Activated CD4-positive, alpha-beta T cell treated with anti-CD3 and anti-CD28 coated beads for 36 hours (primary cell): ENCODE measurements at places on chromosomes 7 and 10.

- no peak for DNase-seq
These were observed 23.9 kb downstream of the STRIP2 start for GRCh38 chr7:129458171-129458570.

DNA sequence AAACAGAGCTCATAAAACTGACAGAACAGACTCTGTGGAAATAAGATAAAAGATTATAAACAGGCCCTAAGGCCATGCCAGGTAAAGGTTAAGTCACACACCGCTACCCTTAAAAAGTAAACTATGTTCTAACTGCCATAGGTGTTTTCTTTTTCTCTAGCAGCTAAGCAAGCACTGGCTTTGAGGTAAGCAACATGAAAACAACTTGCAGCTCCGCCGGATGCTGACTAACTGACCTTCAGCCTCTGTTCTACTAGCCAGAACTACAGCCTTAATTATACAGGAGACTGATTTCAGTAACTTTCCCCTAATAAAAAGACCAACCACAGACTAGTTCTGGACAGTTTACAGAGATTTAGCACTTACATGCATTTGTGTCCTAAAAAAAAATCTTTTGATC is 708.3 kb downstream of the CCSER2 start:
- no peak for DNase-seq

DNA sequence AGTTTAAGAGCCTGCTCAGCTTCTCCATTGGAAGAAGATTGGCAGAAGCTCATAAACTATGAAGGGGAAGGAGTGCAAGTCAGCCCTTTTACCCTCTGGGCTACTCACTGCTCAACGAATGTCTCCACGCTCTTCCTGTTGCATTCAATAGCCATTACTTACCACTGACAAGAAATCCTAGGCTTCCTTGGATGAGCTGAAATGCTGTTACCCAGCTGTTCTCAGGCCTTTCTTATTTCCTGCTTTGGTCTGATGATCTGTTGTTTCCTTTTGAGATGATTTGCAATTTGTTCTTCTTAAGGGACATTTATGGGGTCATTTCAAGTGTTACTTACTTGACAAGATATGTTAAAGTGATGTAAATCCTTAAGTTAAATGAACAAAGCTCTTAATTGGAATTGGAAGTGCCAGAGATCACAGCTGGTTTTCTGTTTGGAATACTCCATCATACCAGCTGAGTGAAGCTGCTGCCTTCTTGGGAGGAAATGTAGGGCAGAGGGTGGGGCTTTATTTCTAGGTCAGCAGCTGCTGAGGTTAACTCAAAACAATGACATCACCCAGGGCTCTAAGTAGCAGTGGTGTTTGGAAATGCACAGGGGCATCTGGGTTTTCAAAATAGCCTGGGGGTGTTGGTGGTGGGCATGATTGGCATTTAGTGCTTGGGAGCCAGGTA is 170.0 kb downstream of the PRKCQ start:
- peak; percentile 28 for DNase-seq

DNA sequence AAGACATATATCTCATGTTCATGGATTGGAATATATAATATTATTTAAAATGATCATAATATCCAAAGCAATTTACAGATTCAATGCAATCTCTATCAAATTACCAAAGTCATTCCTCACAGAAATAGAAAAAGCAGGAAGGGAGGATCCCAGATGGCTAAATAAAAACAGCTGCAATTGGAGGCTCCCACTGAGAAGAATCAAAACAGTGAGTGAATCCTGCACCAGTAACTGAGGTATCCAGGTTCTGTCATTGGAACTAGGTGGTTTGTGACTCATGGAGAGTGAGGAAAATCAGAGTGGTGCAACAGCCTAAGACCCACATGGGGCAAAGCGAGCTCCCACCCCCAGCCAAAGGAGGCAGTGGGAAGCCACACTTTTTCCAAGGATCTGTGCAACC is 128.4 kb downstream of the MTERF1 start:
- no peak for DNase-seq

- DNase-seq: no peak
These were observed 152.9 kb downstream of the HGF start for GRCh38 chr7:81616951-81617350.

DNA sequence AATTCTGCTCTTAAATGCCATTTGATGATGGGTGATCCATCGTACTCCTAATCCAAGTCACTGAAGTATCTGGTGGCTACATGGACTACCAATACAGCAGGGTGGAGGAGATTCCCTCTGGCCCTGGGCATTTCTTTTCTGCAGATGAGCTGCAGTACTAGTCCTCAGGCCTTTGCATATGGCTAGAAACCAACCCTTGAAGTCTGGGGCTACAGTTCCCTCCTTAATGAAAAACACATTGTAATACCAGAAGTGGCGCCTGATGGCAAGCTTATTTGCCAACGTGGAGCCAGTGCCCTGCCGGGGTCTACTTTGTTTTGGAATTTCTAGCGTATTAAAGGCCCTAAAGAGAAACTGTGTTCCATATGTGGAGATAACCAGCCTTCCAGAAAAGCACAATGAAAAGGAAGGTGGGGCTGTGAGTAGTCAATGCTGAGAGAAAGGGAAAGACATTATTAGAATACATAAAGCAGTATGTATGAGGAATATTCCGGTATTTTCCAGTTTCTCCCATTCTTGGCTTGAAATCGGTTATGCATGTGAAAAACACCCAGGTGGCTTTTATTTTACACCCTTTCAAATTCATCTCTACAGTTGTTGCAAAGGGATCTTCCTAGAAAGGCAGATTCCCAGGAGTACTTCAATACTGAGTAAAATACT is 368.8 kb downstream of the PRPF18 start:
- DNase-seq: no peak

DNA sequence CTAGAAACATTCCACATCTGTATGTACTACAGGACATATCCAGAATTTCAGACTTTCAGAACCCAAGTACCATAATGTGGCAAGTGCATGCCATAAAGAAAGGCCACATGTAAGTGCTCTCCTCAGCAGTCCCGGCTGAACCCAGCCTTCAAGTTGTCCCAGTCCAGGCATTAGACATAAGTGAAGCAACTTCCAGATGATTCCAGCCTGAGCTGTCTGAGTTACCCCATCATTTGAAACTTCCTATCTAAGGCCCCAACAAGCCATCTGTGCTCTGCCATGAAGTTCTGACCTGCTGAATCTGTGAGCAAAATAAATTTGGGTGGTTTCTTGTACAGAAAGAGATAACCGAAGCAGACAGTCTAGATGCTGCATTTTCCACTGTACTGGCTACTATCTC is 218.8 kb downstream of the IPMK start:
- DNase-seq: no peak

DNA sequence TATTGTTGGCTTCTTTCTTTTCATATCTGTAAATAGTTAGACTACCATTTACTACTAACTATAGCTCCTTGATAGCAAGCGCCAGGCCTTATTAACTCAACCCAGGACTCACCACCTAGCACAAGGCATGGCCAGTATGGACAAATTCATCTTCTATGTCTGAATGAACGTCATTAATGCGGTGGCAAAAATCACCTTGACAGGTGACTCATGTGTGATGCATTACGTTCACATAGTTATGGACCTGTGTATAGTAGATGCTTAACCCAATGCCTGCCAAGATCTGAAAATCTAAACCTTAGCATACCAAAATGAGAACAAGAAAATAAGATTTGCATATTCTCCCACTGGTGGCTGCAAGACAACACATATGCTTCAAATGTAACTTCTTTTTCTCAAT is 300.8 kb downstream of the PARD3 start:
- DNase-seq: no peak

GRCh38 chr10:9869205-9869604 is 1148.5 kb upstream of the CELF2 start:
- no peak for DNase-seq

- DNase-seq: no peak
These were observed 150.4 kb downstream of the SFMBT2 start for GRCh38 chr10:7260412-7260900.

DNA sequence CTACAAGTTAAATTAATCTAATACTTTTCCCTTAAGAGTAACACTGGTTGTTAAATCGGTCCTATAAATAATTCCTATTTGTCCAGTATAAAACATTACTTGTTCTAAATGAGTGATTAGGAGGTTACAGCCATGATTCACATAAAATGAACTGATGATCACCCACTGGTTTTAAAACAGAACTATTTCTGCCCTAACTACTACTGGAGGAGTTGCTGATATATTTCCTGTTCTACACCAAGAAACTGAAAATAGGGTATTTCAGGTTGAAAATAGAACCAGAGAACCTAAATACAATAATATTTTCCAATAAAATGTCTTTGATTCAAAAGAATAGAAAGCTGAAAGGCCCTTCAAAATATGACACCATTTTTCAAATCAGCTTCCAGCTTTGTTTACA is 30.9 kb downstream of the DNAJC1 start:
- DNase-seq: no peak

GRCh38 chr10:110209454-110209925 is 2.1 kb downstream of the MXI1 start:
- peak; percentile 89 for DNase-seq

DNA sequence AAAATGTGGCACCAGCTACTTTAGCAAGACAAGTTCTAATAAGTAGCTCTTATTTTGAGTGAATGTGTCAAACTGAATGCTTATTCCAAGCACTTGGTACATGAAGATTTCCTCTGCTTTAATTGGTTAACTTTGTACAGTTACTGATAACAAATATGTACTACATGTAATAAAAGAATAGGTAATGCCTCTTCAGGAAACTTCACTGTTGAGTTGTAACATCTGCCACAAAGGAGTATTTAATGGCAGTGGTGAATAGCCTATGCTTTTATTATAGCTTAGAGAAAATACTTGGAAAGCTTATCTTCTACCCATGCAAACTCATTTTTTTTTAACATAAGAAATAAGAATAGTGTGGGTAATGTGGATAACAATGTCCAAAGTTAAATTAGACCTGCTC is 82.6 kb downstream of the CYP51A1 start:
- DNase-seq: no peak

- no peak for DNase-seq
These were observed 479.1 kb upstream of the FOXK1 start for GRCh38 chr7:4202954-4203353.

DNA sequence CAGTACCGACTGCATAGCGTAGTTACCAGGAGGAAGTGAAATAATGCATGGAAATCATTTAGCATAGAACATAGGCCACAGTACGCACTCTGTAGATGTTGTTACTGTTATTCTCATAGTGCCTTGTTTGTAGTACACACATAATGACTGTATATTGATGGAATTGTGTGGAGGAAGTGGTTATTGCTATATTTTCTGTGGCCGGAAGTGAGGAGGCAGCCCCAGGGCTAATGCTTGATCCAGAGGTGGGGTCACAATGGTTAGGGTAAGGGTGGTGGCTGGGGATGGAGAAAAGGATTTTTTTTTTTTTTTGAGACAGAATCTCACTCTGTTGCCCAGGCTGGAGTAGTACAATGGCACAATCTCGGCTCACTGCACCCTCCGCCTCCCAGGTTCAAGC is 4.5 kb upstream of the MGAM start:
- no peak for DNase-seq

GRCh38 chr7:138785587-138786437 is 12.0 kb upstream of the TMEM213 start:
- no peak for DNase-seq

DNA sequence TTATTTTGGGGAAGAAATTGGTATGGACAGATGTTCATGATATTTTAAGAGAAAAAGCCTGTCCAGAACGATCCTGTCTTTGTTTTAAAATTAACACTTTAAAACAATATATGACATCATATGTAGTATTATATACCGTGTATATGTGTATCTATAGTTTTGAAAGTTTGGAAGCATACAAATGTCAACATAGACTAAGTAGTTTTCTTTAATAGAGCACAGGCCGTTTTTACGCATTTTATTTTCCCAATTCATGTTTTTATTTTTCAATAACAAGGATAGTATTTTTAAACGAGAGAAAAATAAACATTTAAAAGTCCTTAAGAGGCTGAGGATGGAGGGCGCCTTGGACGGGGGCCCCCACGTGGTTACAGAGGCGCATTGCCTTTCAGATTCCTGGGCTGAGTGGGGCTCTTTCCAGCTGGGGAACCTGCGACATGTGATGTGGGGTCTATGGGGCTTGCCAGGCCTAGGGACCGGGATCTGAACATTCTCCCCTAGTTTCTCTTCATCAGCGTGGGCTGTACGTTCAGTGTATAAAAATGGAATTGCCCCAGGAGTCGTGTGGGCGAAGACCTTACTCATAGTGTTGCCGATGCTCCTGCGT is 127.8 kb upstream of the ZNF746 start:
- peak; percentile 82 for DNase-seq
